Left forelimb (tissue), 1 donor: ENCODE measurements at places on chromosomes 1 and 21.

GRCh38 chr1:80827666-80828065, 973.1 kb upstream of the ADGRL2 start:
- DNase-seq, result no peak

DNA sequence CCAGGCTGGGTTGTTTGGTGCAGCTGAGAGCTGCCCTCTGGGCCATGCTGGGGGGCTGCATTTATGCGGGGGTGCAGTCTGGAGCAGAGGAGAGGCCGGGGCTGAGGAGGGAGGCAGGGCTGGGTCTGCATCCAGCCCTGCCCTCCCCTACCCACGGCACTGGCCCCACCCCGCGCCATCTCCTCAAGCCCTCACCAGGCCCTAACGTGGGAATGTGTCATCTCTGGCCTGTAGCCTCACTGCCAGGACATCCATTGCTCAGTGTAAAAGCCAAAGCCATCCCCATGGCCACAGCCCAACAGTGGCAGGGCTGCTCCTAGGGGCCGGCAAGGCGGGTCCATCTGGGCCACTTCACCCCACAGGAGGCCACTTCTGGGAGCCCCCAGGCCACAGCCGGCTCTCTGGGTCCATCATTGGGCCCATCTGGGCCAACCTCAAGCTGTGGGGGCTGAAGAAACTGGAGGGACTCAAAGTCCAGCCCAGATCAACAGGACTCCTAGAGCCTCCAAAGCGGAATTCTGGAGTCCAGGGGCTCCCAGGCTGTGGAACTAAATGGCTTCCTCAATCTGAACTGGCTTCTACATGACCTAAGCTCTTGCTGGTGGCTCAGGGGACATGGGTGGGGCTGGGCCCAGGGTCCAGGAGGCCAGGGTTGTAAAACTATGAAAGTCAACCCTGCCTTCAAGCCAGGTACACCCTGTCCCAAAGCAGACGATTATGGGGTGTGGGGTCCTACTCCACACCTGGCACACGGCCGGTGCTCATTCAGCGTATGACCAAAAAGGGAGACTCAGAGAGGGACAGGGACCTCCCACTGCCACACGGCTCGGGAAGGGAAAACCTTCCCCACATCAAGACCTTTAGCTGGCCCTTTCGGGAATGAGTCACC, 32.6 kb downstream of the RUNX3 start:
- DNase-seq, result peak; percentile 38

- no peak for DNase-seq
Measured at GRCh38 chr1:205878026-205878425, 28.1 kb upstream of the PM20D1 start.

DNA sequence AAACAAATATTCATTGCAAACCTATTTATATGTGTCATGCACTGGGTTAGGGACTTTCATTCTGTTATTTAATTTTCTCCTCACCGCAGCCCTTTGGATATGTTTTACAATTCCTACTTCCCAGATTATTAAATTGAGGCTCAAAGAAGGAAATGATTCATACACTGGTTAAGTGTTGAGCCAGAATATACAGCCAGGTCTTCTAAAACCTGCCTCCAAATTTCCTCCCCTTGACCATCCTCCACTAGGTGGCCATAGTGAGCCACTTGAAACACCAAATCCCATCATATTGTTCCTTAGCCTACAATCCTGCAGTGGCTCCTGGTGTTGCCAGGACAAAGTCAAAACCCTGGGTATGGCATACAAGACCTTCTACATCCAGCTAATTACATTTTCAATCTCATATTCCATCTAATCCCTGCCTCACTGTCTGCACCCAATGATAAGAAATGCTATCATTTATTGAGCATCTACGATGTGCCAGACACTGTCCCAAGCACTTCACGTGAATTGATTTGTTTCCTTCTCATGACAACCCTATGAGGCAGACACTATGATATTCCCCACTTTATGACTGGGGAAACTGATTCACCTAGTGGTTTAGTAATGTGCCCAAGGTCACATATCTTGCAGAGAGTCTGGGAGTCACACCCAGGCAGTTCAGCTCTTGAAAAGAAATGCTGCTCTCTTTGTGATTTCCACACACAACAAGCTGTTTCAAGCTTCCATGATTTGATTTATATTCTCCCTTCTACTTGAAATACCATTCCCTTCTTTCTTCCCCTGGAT, 23.6 kb upstream of the KIRREL1 start:
- no peak for DNase-seq

DNA sequence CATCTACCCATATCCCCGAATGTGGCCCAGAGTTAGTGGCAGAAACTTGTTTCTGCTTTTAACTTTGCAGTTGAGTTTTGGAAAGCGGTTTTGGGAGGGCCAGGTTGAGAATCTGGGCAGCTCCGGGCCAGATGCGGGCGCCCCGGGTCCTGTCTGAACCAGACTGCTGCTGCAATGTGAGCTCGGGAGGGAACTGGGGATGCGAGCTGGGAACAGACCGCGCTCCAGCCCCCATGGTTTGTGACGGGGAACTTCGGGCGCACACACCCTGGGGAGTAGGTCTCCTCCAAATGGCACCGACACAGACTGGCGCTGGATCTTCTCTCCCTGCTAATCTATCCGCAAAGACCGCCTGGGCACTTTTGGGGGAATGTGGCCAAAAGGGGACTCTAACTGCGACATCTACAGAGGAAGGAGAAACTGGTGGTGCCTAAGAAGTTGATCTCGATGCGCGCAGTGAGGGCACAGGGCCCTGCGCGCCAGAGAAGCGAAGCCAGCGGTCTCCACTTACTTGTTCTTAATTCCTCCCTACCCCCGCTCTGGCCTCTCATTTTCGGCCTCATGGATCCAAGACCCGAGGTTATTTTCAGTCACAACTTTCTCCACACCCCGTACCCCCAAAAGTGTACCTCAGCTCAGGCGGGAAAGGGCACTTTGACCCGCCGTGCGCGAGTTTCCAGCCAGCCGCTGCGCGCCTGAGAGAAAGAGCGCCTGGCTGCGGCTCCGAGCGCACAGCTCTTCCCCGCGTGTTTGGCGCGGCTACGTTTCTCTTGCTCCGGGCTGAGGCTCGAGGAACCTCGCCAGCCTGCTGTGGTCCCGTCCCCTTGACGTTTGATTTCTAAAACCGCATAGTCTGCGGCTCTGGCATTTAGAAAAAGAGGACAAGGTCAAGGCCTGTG, 411.0 kb upstream of the ESRRG start:
- peak; percentile 62 for DNase-seq

- peak; percentile 80 for DNase-seq
Measured at GRCh38 chr1:241934201-241934848, 23.2 kb upstream of the BECN2 start.
